ENCODE measurements at places on chromosomes 7 and 10. TPM values are rescaled to one million over a fixed set of nuclear protein-coding genes. Genes with fewer than 3 reads are reported as not detected.
A peak's percentile ranks its signal among the peaks of the same experiment; 100 is the strongest.

DNA sequence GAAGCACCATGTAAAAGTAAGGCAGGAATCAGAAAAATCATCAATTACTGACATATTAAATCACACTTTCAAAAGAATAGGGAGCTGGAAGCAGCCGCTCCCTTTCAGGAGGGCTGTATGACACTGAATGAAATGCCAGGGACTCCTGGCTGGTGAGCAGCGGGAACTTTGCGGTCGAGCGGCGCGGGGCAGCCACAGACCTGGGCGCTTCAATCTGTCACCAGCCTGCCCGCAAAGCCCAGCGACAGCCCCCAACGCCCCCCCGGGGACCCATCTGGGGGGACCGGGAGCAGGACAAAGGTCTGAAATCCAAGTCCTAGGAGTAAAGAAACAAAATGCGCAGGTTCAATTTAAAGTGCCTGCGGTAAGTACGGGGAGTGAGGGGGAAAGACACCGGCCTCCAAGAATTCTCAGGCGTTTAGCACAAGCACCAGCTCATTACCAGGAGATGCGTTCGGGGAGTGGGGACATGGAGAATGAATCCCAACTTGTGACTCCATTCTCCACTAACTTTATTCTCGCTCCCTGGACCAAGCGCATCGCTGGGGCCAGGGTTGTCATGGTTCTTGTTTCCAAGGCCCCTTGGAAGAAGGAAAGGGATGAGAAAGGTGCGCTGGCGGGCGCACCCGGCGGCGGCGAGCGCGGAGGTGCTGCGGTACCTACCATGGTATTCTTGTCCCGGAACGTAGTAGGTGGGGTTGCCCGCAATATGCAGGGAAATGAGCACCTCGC, 824 bp downstream of the RELN start:
- DNase-seq, result peak; percentile 56

- no peak for DNase-seq
These were observed 341.2 kb upstream of the STEAP1 start for GRCh38 chr7:89813081-89813480.

The EGR2 gene
- 0.83 TPM for total RNA-seq

- no peak for DNase-seq
These were observed 1140.9 kb downstream of the XPNPEP1 start for GRCh38 chr10:108782411-108782810.

DNA sequence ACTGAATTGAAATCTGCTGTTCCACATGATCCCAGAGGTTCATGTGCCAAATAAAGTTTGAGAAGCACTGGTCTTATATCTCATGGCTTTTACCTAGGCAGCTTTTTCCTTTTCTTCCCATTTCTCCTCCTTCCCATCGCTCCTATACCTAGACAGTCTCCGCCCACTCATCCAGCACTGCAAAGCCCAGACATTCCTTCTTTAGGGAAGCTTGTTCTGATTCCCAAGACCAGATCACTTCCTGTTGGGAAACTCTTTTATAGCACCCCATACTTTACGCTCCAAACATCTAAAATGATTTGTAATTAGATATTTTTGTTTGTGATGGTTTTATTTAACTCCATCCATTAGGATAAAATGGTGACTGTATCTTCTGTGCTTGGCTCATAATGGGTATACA, 75.9 kb downstream of the BMPER start:
- DNase-seq, result no peak

DNA sequence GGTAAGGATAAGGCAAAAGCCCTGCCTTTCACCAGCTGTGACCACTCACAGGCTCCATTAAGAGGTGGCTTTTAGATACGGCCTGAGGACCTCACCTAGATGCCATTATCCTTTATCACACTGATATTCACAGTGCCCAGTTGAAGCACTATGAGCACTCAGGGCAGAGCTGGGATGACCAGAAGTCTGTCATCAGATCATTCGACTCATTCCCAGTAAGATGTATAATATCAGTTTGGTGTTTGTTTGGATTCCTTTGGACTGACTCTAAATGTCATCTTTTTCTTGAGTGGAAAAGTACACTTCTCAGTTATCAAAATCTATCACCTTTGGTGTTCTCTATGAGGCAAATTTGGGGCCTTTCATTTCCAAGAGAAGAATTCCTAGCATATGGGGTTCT, 18.7 kb downstream of the CCDC136 start:
- no peak for DNase-seq

DNA sequence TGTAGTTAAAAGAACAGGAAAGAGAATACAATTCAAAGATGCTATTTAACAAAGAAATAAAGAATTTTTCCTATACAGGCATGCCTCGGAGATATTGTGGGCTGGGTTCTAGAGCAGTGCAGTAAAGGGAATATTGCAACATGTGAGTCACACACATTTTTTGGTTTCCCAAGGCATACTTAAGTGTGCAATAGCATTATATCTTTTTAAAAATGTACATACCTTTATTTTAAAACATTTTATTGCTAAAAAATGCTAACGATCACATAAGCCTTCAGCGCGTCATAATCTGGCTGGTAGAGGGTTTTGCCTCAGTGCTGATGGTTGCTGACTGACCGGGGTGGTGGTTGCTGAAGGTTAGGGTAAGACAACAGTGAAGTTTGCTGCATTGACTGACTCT, 54.4 kb downstream of the ESYT2 start:
- DNase-seq, result no peak

GRCh38 chr7:19747740-19748339, 25.6 kb downstream of the TMEM196 start:
- DNase-seq, result peak; percentile 16

- DNase-seq, result no peak
These were observed 513.0 kb upstream of the ANKRD30A start for GRCh38 chr10:36612436-36612835.

GRCh38 chr7:41874201-41874785, 171.4 kb upstream of the INHBA start:
- DNase-seq, result no peak

DNA sequence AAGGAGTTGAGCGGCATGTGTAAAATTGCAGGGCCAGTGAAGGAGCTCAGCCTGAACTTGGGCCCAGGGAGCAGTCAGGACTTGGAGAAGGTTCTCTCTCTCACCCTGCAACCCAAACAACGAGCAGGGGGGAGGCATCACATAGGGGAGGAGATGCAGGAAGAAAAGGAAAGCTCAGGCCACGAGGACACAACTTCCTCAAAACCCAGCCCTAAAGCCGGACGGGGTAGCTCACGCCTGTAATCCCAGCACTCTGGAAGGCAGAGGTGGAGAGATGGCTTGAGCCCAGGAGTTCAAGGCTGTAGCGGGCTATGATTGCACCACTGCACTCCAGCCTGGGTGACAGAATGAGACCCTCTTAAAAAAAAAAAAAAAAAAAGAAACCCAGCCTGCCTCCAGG, 629.1 kb downstream of the PARD3 start:
- no peak for DNase-seq

DNA sequence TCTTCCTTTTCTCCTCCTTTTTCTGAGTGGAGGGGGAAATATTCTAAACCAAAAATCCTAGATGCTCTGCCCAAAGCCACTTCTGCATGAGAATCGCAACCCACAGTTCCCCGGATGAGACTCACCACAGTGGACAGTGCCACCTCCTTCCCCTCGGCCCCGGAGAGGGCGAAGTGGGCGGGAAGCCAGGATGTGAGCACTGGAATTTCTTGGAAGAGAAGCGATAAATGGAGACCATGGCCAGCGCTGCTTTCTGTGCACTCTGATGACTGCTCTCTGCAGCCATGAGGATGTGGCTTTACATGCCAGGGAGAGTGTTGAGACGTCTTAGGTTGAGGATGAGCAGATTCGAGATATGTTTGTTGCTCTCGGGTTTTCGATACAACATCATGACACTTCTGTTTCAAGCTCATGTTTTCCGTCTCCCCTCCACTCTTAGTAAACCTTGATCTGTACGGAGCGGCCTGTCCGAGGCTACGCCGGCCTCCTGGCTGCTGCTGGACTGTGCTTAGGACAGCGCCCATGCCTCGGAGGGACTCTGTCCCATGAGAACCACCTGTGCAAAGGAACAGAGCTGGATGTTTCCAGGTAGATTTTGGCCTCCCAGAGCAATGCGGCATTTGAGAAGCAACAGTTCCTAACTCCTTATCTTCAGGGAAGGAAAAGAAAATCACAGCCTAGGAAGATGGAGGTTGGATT, 414.6 kb upstream of the FOXK1 start:
- DNase-seq, result no peak

DNA sequence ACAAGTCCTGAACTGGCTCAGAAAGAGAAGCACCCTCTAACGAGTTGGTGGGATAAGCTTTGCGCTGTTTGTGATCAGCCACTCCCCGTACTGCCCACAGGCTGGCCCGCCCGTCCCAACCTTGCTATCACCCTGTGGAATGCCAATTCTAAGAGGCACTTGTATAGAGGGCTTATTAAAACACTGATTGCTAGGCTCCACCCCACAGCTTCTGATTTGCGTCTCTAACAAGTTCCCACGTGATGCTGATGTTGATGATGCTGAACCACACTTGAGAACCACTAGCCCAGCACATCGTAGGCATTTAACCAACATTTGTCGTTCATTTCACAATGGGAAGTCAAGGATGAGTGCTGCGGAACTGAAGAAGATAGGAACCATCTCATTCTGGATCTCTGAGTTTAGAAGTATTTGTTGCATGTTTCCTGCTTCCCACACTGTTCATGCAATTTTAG, 12.7 kb upstream of the GSAP start:
- no peak for DNase-seq

Measured in K562 (cell line).